ENCODE measurements at places on chromosomes 2 and 18. TPM values are rescaled to one million over a fixed set of nuclear protein-coding genes. Genes with fewer than 3 reads are reported as not detected.

DNA sequence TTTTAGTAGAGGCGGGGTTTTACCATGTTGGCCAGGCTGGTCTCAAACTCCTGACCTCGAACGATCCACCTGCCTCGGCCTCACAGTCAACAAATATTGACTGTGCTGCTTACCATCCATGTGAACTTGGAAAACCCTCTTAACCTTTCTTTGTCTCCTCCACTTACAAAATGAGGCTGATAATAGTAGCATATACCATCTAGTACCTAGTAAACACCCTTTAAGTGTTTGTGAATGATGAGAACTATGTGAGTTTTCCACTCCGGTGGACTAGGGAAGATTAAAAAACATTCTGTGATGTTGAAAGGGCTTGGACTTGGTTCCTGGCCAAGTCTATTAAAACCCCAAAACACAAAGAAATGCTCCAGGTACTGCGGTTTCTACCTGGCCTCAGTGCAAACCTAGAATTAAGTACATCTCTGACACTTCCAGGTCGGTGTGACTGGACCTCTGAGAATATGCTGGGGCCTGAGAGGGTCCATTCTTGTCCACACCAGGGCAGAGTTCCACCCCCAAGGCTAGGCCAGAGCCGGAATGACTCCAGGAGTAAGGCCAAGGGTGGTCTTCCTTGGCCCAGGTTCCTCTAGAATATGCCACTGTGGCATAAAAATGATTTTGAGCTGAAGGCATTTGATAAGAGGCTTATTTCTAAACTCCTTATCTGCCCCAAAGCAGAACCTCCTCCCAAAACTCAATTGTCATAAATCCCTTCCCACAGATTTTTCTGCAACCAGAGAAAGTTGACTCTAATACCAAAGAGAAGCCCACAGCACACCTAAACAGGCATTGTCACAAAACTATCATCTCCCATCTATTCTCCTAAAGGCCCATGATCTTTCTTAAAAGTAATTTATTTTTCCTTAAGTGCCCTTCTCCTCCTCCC, 217.5 kb downstream of the TGIF1 start:
- DNase-seq = no peak

The LRRC30 gene
- not detected for total RNA-seq

The ACMSD gene
- total RNA-seq = not detected

The TCF4 gene
- 0.91 TPM for total RNA-seq
